Head of caudate nucleus (tissue), 42 donors: ENCODE measurements at places on chromosomes 2 and 18.

DNA sequence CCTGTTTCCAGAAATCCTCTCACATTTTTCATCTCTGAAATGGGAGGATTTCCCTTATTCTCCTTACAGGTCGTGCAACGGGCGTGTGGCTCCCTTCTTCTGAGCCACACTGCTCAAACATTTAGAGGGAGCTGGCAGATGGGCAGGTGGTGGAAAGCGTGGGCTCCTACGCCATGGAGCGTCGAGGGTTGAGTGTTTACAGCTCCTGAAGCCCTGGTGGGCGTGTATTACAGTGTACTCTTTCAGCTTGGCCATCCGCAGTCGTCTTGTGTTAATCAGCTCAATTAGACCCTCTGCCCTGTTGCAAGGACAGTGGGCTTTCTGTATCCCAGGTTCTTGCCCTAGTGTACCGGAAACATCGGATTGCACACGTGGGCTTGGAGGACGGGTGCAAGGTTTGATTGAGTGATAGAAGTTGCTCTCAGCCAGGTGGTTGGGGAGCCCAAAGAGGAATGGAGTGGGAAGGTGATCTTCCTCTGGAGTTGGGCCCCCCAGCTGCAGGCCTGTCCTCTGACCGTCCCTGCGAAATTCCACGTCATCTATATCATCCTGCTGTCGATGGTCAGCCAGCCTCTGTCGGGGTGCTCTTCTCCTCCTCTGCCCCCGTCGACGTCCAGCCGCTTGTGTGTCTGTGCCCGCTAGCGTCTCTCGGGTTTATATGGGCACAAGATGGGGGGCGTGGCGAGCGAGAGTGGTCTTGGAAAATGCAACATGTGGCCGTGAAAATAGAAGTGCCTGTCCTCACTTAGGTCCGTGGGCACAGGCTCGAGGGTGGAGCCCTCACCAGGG, 120.3 kb upstream of the DSEL start:
- DNase-seq, result no peak

DNA sequence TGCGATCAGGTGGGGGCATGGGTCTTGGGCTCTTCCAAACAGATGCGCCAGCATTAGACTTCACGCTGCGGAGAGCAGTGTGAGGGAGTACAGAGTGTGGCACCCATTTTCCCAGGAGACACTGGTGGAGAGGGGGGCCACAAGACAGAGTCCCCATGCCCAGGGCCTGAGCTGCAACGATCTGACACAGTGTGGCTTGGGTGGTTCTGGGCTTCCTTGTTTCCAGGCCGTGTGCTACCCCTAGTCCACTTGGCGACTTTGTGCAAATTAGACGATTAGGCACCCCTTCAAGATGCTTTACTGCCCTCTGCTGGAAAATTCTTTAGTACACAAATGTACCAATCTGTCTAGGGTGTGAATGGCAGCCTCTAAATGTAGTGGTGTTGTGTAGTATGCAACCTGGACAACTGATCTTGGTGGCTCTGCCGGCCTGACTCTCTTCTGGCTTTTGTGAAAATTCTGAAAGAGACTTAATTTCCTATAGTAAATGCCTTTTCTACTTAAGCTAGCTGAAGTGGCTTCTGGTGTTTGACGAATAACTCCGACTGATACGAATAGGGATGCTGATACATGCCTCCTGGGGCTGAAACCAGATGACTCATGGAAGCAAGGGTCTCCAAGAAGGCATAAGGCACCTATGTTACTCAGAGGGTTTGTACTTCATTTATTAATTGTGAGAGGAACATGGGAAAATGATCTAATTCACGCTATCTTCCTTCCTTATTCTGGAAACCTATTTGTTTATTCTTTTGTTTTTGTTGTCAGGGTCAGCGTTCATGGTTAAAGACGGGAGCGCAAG, 92.3 kb upstream of the SMAD2 start:
- DNase-seq, result no peak

- DNase-seq, result no peak
Measured at GRCh38 chr18:12891561-12891960, 7.5 kb upstream of the PTPN2 start.

GRCh38 chr2:6448893-6449292, 416.8 kb downstream of the CMPK2 start:
- DNase-seq, result no peak

- DNase-seq, result no peak
Measured at GRCh38 chr2:161722547-161723503, 98.6 kb downstream of the SLC4A10 start.

DNA sequence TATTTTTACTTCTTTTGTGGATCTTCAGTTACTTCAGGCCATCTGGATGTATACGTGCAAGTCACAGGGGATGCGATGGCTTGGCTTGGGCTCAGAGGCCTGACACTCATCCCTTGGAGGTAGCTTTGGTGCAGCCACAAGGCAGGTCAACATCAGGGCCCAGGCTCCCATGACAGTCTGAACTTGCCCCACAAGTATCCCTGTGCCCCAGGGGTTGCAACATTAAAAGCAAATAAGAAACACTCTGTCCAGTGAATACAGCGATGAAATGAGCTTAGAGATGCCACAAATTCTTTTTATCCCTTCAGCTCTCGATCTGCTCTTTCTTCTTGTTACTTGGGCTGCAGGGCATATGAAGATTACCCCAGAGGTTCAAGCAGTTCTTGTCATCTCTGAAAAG, 13.0 kb upstream of the CXCR1 start:
- DNase-seq, result no peak

- DNase-seq, result no peak
Measured at GRCh38 chr2:151805961-151806360, 22.3 kb downstream of the ARL5A start.

DNA sequence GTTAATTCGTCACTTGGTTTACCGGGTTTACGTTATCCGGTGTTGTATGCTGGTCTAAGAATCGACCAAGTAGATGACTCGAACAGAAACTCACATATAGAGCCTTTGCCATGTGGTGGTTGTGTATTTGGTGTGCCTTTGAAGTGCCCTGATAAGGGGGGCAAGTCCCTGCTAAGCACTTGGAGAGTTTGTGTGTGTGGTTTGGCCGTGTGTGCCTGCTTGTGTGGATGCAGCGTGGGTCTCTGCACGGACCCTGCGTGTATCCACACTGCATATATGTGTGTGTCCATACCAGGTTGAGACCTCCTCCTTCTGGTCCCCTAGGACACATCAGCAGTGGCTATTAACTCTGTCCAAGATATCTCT, 2.4 kb upstream of the CELF4 start:
- no peak for DNase-seq

- DNase-seq, result no peak
Measured at GRCh38 chr2:26238311-26238958, 6.0 kb downstream of the HADHA start.

GRCh38 chr18:36412778-36413177, 115.3 kb downstream of the FHOD3 start:
- DNase-seq, result no peak

- no peak for DNase-seq
Measured at GRCh38 chr2:128273469-128274081, 45.1 kb downstream of the HS6ST1 start.

- peak; percentile 48 for DNase-seq
Measured at GRCh38 chr2:165718610-165719210, 75.3 kb downstream of the GALNT3 start.

DNA sequence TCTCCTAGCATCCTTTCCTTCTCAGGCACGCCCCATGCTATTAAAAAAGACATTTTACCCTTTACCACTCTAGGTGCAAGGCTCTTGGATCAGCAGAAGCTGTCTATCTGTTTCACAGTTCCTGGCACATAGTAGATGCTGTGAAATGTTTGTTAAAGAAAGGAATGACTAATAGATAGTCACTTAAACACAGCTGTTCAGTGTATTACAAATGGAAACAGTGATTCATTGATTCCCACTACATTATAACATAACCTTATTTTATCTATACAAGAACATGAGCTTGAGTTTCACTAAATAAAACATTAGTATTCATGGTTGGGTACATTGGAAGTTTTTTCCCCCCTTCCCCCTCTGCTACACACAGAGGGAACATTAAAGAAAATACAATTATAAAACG, 142.1 kb downstream of the ASXL3 start:
- no peak for DNase-seq

DNA sequence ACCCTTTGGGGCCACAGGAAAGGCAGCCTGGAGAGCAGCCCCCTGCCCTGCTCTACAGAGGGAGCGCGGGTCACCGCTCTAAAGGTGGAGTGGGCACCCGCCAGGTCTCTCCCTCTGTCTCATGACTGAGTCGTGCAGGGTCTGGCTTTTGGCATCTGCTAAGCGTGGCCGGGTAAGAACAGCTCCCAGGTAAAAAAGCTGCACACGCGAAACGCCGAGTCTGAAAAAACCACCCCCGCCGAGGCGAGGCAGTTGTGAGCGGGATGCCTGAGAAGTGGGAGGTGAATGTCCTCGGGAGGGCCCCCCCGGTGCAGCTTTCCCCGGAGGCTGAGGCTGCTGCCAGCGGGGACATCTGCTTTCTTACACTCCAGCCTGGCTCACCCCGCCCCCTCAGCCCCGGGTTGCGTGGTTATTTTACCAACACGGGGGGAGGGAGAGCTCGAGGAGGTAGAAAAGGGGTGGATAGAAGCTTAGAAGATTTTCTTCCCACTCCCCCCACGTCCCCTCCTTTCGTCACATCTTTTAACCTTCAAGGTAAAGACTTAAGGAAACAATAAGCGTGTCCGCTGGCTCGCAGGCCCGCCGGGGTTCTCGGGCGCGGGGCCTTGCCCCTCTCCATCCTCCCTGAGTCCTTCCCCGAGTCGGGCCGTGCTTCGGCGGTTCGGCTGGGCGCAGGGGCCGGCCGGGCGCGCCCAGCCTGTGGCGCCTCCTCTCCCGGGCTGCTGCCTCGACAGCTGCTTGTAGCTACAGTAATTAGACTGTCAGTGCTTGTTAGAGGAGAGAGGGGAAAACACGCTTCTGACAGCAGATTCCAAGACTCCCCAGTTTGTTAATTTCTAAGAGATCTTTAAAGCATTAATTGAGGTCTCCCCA, 70.6 kb upstream of the PSMD14 start:
- DNase-seq, result peak; percentile 79

- DNase-seq, result no peak
Measured at GRCh38 chr2:232977438-232977971, 35.6 kb downstream of the NGEF start.

DNA sequence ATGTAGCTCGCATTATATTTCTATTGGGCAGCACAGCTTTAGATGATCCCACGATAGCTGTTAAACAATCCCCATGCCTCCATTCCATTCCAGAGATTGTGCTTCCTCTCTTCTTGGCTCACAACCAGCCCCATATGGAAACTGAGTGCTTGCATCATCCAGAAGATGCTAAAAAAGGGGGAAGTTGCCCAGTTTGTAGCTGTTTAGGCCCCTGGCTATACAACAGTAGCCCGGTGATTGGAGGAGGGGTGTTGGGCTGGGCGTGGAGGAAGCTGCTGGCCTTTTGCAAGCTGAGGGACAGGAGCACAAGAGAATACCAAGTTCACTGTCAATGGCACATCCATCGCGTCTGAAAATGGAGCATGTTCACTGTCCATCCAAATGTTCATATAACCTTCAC, 360.2 kb downstream of the ALK start:
- no peak for DNase-seq

GRCh38 chr2:174836377-174836994, 72.2 kb upstream of the CHRNA1 start:
- no peak for DNase-seq

GRCh38 chr18:63366213-63367052, 573 bp downstream of the KDSR start:
- peak; percentile 62 for DNase-seq

GRCh38 chr2:230879891-230880290, 15.1 kb downstream of the ITM2C start:
- DNase-seq, result no peak

- no peak for DNase-seq
Measured at GRCh38 chr18:217532-218336, 50.1 kb downstream of the THOC1 start.

DNA sequence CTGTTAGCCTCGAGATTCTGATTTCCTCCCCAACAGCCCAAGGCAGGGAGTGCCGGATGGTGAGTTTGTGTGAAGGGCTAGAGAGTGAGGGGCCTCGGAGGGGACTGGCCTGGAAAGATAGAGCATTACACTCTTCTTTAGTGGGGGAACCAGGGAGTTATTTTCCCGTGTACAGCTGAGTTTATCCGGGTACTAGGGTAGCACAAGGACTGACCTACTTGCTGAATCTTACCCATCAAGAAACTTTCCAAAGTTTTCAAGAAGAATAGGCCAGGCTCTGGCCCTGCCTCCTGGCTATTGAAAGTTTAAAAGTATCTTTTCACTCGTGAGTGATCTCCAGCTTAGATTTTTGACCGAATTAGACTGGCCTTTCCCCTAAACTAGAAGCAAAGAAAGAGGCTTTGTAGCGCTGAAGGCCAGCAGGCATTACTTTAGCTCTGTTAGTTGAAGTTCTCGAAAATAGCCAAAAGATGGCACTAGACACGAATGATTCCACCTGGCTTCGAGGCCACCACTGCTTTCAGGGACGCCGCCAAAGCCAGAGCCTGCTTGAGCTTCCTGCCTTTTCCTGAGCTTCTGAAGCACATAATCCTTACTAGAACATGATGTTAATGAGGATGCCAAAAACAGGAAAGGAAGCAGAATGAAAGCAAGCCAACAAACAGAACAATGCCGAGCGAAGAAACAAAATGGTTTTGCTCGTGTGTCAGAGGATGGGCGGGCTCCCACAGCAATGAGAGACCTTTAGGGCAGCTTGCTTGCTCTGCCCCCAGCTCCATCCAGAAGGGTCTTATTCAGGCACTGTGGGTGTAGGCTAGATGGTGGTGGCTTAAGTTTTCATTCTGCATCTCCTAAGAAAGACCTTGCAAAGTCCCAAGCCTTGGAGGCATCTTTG, 55.8 kb downstream of the TSN start:
- peak; percentile 70 for DNase-seq

DNA sequence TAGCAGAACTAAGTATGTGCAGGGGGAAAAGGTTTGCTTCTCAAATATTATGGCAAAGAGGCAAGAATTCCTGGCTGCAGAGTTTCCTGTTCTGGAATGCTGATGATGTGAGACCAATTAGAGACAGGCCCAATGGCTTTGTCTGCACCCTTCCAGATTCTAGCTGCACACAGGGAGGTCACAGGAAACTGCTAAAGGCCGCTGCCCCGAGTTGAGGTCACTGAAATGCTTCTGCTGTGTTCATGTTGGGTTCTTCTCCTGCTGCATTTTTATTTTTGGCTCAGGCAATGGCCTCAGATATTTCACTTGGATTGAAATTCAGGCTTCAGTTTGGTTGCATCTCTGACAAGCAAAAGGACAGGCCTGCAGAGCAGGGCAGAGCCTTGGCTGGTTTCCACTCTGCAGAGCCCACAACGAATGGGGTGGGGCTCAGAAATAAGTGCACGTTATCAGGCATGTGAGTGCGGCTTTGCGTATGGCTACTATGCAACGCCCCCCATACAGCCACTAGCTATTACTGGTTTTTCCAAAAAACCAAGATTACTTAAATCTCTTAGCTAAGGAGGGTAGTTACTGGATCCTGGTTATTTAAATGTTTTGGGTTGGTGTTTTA, 66.9 kb upstream of the FZD5 start:
- no peak for DNase-seq

GRCh38 chr2:23311186-23311585, 73.8 kb upstream of the KLHL29 start:
- no peak for DNase-seq

- no peak for DNase-seq
Measured at GRCh38 chr2:85540133-85540648, 1.2 kb downstream of the MAT2A start.
